ENCODE measurements at places on chromosomes 12 and 14. TPM values are rescaled to one million over a fixed set of nuclear protein-coding genes. Genes with fewer than 3 reads are reported as not detected.

GPR135 gene
- total RNA-seq = 1.1 TPM

TBX5 gene
- total RNA-seq = not detected

ADCY4 gene
- 0.35 TPM for total RNA-seq

HOXC10 gene
- total RNA-seq = not detected

PTPRB gene
- 1.1 TPM for total RNA-seq

CFAP251 gene
- 2.9 TPM for total RNA-seq

ACTR6 gene
- total RNA-seq = 36.8 TPM

KERA gene
- not detected for total RNA-seq

CCND2 gene
- 223 TPM for total RNA-seq

RDH12 gene
- 1.1 TPM for total RNA-seq

CLEC4A gene
- not detected for total RNA-seq

SLC4A8 gene
- total RNA-seq = 15.2 TPM

All from H1 (cell line).